ENCODE measurements at places on chromosomes 5 and 9. TPM values are rescaled to one million over a fixed set of nuclear protein-coding genes. Genes with fewer than 3 reads are reported as not detected.
A peak's percentile ranks its signal among the peaks of the same experiment; 100 is the strongest.

The ESM1 gene
- not detected for total RNA-seq

The NRARP gene
- total RNA-seq, result 5.6 TPM

The GRIN3A gene
- total RNA-seq, result 0.44 TPM

The PCDHB15 gene
- total RNA-seq, result 5.3 TPM

The TMEM232 gene
- 1.2 TPM for total RNA-seq

The FST gene
- total RNA-seq, result 0.70 TPM

The TEK gene
- 16.7 TPM for total RNA-seq

The SURF2 gene
- 18.1 TPM for total RNA-seq

The CPLANE1 gene
- total RNA-seq, result 22.5 TPM

GRCh38 chr5:95081500-95081960 is 203.4 kb downstream of the MCTP1 start:
- no peak for DNase-seq

DNA sequence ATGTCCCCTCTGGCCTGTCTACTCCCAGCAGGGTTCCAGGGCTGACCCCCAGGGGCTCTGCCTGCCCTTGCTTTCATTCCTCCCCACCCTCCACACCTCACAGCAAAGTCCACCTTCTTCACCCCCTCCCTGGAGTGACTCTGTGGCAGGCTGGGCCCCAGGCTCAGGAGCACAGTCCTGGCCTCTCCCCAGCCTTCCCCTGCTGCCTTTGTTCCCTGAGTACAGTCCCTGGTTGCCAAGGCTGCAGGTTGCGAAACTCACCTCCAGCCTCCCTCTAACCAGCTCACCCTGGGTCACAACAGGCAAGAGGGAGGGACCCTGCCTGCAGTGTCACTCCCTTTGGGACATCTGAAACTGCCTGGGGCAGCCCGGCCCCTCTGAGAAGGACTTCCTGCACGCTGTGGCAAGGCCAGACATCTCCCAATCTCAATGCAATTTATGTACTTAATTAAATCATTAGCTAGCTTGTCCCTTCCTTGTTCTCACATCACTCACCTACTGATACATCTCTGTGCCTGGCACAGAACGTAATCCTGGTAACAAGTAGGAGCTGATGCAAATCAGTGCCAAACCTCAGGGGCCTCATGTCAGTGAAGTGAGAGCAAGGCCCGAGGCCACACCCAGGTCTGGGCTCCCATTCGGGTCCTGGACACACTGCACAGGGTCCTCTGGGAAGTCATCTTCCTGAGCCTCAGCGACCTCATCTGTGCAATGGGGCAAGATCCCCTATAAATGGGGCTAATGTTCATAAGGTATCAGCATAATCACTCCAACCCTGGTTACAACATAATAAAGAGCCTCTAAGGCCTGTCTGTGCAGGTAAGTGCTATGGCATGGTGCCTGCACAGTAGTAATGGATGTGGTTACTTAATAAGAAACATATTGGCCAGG is 27.3 kb upstream of the TRIM14 start:
- DNase-seq, result no peak

DNA sequence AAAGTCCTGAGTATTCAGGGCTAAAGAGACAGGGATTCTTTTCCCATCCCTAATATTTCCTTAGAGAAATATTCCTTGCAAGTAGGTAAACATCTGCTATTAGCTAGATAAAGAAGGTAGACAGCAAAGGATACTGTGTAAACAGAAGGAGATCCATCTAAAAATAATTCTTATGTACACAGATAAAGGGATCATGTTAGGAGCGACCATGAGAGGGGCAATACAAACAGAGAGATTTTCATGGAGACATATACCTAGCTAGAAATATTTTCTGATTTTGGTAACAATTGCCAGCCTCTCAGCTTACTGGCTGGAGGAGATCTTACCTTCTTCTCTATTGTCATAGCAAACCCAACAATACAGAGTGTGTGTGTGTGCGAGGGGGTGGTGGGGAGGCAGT is 184.6 kb upstream of the DMAC1 start:
- no peak for DNase-seq

DNA sequence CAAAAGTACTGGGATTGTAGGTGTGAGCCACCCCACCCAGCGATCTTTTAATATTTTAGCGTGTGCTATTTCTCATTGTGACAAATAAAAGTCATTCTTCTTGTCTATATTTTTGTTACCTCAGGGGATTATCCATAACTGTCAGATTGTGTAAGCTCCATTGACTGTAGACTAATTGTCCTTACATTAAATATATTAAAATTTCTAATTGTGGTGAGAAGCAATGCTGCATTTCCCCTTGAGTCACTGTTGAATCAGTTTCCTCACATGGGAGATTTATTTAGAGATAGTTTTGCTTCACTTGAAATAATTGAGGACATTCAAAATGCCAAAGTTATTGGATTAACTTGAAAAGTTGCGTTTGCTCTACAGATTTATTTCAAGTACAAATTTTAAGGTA is 782.4 kb upstream of the WWC1 start:
- DNase-seq, result no peak

DNA sequence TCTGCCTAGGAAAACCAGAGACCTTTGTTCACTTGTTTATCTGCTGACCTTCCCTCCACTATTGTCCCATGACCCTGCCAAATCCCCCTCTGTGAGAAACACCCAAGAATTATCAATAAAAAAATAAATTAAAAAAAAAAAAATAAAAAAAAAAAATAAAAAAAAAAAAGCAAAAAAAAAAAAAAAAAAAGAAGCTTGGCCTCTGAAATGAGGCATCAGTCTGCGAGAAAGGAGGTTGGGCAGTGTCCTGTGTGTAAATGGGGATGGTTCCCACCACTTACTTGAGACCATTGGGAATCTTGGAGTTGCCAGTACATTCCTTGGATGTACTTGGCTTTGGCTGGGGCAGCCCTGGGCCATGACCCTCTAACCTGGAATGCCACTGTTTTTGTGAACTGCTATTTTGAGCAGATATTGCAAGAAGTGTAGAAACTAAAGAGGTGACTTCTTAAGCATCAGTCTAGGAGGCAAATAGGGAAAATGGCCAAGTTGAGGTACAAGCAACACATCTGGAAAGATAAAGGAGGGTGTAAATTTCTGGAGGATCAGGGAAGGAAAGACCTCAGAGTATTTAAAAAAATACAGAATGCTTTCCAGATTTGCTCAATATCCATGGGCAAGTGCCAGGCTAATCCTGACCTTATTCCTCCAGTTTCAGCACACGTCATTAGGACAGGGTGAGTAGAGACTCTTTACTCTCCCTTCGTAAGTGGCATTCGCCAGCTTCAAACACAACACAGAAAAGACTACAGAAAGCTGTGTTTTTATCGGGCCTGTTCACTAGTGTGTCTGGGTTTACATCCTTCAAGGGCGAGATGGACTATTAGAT is 58.1 kb downstream of the HSPA4 start:
- DNase-seq, result peak; percentile 73

GRCh38 chr9:81490605-81491331 is 198.6 kb downstream of the TLE1 start:
- no peak for DNase-seq

DNA sequence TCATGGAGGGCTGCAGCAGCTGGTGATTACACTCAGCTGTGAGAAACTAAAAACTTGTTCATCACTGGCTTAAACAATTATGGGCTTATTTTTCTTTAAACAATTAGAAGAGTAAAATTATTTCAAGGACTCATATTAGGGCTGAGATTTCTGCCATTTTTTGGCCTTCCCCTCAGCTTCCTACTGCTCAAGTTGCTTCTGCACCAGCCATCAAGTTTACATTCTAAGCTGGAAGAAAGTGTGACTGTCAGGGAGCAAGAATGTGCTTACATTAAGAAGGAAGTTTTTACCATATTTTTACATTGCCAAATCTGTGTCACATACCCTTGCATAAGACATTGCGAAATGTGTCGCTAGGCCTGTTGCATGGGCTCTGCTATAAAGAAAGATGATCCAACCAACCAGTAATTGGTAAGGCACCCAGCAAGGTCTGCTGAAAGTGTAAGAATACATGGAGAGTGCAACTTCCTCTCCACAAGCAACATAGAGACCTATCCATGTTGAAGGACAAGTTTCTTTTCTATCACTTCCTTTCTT is 260.3 kb upstream of the CDH10 start:
- DNase-seq, result no peak

DNA sequence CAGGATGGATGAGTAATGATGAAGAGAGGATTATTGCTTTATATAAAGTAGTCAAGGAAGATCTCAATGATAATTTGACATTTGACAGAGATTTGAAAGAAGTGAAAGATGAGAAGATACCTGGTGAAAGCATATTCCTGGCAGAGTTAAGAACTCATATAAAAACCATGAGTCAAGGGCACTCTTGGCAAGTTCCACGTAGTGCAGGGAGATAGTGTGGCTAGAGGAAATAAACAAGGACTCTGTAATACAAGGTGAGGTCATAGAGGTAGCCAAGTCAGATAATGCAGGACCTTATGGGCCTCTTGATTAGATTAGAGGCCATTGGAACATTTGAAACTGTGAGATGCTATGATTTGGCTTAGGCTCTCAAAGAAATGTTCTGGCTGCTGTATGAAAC is 72.3 kb downstream of the HCN1 start:
- no peak for DNase-seq

- peak; percentile 68 for DNase-seq
Measured at GRCh38 chr9:97386733-97387503, 25.0 kb upstream of the TDRD7 start.

DNA sequence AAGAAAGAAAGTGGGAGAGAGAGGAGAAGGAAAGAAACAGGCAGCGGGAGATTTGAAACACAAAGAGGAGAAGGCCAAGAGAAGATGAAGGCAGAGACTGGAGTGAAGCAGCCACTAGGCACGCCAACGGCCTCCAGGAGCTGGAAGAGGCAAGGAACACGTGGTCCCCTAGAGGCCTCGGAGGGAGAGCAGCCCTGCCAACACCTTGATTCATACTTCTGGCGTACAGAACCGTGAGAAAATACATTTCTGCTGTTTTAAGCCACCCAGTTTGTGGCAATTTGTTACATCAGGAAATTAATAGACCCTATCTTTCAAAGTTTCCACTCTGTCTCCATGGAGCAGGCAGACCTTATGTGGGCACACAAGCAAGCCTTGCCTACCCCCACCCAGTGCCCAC is 133.4 kb downstream of the ACTL7B start:
- no peak for DNase-seq

- DNase-seq, result no peak
Measured at GRCh38 chr5:72372923-72373322, 52.8 kb downstream of the PTCD2 start.

- no peak for DNase-seq
Measured at GRCh38 chr9:12204512-12204911, 488.7 kb upstream of the TYRP1 start.

DNA sequence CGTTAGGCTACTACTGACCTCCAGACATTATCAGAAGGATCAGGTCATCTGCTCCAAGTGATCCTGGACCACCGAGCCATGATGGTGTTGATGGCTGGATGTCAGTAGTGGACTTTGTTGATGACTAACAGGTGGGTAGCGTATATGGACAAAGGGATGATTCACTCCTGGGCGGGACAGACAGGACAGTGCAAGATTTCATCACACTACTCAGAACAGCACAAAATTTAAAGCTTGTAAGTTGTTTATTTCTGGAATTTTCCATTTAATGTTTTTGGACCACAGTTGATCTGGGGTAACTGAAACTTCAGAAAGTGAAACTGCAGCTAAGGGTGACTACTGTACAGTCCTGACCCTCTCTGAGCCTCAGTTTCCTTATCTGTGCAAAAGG is 12.7 kb downstream of the PDGFRB start:
- DNase-seq, result peak; percentile 85

Data from right atrium auricular region (tissue), 2 donors.